Sigmoid colon (tissue), 7 donors: ENCODE measurements at places on chromosomes 7 and 10. TPM values are rescaled to one million over a fixed set of nuclear protein-coding genes. Genes with fewer than 3 reads are reported as not detected.

- no peak for DNase-seq
Measured at GRCh38 chr10:79113827-79114226, 45.1 kb downstream of the ZMIZ1 start.

DNA sequence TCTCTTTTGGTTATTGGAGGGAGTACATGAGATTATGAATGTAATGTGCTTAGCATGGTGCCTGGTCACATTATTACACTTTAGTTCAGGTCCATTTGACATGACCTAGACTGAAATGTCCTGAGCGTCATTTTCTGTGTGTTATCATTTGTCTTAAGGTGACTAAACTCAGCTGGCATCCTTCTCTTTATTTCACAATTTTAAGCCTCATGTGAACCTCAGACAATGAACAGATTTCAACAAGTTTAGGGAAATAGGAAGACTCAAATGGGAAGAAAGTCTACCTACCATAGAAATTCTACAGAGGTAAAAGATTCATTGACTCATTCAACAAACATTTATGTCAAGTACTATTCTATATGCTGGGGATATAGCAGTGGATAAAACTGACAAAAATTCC is 70.2 kb upstream of the EXOC6 start:
- no peak for DNase-seq

DNA sequence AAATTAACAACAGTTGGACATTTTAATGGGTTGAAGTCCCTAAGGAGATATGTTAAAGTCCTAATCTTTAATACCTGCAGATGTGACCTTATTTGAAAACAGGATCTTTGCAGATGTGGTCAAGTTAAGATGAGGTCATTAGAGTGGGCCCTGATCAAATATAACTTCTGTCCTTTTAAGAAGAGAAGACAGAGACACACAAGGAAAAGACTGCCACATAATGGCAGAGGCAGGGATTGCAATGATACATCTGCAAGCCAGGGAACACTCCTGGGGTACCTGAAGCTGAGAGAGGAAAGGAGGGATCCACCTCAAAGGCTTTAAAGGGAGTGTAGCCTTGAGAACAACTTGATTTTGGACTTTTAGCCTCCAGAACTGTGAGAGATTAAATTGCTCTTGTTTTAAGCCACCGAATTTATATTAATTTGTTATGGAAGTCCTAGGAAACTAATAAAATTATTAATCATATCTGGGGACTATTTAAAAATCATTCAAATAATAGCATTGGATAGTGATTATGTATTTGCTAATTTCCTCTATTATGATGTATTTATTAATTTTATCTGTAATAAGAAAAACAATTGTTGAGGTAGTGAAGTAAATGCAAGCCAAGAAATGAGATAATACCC is 700.0 kb upstream of the PCDH15 start:
- DNase-seq = no peak

GRCh38 chr10:676178-676577 is 13.3 kb downstream of the DIP2C start:
- no peak for DNase-seq

DNA sequence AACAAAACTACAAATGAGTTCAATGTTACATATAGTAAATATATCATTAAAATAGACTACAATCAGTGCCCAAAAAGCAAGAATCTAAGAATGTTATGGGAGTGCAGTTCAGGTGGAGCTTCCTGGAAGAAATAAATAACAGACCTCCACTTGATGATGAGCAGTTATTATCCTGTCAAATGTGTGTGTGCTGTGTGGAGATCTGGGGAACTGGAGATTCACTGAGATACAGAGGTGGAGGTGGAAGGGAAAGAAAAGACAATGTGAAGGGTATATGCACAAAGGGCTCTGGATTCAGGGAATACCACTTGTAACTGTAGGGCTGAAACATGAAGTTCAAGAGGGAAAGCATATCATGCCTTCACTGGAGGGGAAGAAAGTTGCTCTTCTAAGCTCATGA is 331.1 kb downstream of the SEMA3D start:
- DNase-seq = no peak

- DNase-seq = no peak
Measured at GRCh38 chr7:154744256-154744860, 258.6 kb downstream of the PAXIP1 start.

DNA sequence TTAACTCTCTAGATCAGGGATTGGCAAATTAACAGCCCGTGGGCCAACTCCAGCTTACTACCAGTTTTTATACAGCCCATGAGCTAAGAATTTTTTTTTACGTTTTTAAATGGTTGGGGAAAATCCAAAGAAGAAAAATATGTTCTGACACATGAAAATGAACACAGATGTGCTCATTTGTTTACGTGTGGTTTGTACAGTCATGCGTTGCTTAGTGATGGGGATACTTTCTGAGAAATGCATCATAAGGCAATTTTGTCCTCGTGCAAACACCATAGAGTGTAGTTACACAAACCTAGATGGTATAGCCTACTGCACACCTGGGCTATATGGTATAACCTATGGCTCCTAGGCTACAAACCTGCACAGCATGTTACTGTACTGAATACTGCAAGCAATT is 8.3 kb upstream of the SMKR1 start:
- DNase-seq = no peak

DNA sequence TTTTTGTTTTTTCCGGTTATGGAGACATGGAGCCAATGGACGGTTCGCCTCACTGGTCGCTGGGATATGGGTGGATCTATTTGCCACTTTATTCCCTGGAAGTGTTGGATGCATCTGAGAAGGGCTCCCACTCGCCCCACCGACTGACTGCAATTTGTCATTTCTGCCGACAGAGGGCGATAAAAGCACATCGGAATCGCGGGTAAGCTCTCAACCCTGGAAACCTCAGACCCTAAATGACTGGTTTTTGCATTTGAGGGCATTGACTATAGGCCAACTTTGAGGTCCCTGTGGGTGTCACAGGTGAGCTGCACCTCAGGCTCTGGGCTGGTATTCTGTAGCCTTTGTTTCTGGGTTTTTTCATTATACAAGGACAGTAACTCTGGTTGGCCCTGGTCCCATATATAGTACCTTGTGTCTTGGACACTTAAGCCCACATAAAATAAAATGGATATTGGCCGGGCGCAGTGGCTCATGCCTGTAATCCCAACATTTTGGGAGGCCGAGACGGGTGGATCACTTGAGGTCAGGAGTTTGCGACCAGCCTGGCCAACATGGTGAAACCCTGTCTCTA is 11.9 kb upstream of the OPALIN start:
- DNase-seq = no peak

GRCh38 chr10:66982792-66983474 is 57.1 kb downstream of the LRRTM3 start:
- no peak for DNase-seq

- DNase-seq = no peak
Measured at GRCh38 chr7:152338561-152338960, 97.2 kb downstream of the KMT2C start.

- DNase-seq = no peak
Measured at GRCh38 chr7:127091620-127092019, 161.1 kb downstream of the GRM8 start.

DNA sequence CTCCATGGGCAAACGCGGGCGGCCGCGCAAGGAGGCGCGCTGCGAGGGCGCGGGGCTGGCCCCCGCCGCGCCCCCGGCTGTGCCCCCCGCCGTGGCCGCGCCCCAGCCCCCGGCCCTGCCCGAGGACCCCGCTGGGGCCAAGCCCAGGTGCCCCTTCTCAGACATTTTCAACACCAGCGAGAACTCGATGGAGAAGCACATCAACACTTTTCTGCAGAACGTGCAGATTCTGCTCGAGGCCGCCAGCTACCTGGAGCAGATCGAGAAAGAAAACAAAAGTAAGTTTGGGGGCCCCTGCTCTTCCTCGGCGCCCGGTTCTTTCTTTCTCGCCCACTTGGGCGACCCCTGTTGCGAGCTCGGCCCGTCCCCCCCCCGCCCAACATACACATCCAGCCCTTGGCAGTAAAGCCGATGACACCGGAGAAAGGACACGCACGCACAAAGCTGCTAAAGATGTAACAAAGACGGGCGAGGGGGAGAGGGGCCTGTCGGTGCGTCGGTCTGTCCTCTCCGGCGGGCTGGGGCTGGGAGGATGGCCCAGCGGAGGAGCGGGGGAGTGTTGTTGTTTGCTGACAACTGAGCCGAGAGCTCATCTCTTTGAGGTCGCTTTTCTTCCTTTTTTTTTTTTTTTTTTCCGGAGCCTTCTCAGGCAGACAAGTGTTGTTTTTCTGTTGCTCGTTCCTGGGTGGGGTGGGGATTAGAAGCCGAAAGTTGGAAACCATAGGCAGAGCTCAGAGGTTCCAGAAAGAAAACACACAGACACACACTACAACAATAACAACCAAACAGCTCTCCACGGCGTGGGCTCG is 604 bp downstream of the MXI1 start:
- peak; percentile 77 for DNase-seq

GRCh38 chr10:43217563-43218205 is 49.2 kb downstream of the RASGEF1A start:
- no peak for DNase-seq

DNA sequence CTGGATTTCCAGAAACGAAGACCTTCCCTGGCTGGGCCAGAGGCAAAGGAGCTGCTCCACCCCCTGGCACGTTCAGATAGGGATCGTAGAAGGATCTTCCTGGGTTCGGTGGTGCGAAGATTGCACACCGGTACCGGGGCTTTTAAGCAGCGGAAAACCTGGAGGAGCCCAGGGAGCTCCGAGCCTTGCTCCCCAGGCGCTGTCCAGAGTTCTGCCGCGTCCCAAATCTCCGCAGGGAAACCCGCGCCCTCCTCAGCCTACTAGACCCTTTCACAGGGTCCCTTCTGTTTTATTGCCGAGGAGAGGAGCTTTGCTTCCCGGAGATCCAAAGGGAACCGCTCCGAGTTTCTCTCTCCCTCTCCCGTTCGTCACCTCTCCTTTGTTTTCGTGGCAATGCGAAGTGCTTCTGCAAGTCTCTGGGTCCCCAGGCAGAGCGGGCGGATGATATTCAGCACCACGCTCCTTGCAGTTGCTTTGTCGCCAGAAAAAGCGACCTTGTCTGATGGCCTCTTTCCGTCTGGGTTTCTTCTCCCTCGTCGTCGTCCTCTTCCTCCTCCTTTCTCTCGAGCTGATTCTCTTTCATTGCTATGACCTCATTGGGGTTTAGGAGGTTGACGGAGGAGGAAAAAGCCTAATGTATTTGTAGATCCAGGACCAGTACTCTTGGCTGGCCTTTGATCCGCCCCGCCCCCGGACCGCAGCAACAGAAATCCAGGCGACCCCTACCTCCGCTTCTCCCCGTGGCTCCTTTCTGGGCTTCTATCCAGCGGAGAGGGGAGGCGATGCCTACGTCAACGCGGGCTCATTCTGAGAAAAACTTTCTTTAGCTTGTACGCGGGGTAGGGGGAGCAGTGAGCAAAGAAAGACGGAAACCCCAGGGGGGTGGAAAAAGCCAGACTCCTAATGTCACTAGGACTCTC is at the start of gene TMEM196:
Gene TMEM196, minus strand, starts transcription at position 777 of the 920 bp plus-strand sequence. CDS start 921 bp downstream, outside the sequence.
- no peak for DNase-seq

- DNase-seq = no peak
Measured at GRCh38 chr10:92413011-92413410, 122.0 kb downstream of the MARCHF5 start.

DNA sequence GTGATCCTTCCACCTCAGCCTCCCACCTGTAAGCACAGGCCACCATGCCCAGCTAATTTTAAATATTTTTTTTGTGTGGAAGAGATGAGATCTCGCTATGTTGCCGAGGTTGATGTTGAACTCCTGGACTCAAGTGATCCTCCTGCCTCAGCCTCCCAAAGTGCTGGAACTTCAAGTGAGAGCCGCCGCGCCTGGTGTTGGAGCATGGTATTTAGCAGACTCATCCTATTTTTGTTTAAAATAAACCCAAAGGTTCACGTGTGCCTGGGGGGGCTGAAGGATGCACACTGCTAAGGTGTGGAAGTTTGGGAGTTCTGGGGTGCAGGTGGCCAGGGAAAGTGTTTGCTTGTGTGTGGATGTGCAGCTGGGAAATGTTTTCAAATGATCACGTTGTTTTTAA is 18.1 kb downstream of the PDGFA start:
- peak; percentile 62 for DNase-seq

DNA sequence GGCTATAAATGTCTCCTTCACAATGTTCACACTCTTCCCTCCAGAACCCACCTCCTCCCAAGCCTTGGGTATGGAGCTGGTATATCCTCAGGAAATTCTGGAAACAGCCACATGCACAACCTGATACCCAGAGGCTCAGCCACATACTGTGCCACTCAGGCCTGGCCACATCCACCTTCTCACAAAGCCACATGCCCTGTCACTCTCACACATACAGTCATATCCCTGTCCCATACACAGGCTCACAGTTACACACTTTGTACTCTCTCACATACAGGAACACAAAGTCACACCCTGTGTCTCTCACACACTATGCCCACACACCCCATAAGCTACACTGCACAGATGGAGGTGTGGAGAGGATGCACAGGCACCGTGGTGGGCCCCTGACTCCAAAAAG is 10.1 kb downstream of the KCNIP2 start:
- no peak for DNase-seq

DNA sequence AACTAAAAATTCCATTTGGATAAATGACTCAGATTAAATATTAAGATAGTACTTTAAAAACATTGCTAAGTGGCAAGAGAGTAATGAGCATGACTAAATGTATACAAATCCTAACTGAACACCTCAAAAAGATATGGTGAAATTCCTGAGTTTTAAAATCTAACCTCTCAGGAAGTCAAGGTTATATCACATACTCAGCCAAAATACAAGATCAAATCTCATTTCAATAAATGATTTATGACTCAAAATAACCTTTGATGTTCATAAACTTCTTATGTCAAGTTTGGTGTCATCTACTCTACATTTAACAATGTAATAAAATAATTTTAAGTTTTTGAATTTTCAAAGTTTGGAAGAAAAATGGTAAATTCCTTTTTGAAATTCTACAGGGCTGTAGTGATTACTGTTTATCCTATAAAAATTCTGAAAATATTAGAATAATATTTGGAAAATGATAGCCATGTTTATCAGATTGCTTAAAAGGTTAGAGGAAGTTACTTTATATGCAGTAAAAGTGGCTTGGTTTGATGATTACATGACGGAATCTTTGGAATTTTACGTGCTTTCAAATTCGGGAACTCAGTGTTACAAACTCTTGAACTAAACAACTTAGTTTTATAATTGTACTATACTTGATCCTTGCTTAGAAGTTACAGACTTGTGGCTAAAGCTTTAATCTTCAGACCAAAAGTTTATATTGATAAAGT is 43.7 kb downstream of the ASZ1 start:
- no peak for DNase-seq

Gene ACBD7
- total RNA-seq = not detected

Gene MET
- total RNA-seq = 21.6 TPM

Gene DAGLB
- total RNA-seq = 11.6 TPM

Gene LRRC61
- total RNA-seq = 10.8 TPM

Gene PNLIPRP2
- total RNA-seq = not detected

Gene CTBP2
- total RNA-seq = 57.1 TPM

Gene KIF11
- total RNA-seq = 0.95 TPM

Gene SVOPL
- total RNA-seq = not detected
